Heart left ventricle (tissue), 16 donors: ENCODE measurements at places on chromosomes 11 and 22.

GRCh38 chr11:10743354-10744000 is 7.6 kb upstream of the CTR9 start:
- H3K27me3 ChIP-seq = no peaks in the 10 kb centered on the region
- no peak overlapping the region for H3K27ac ChIP-seq
- no peaks in the 10 kb centered on the region for H3K36me3 ChIP-seq
- peak; percentile 62 for DNase-seq
- no peak overlapping the region for H3K4me3 ChIP-seq

GRCh38 chr11:84799112-84799511 is 828.0 kb downstream of the DLG2 start:
- H3K4me1 ChIP-seq = no peaks in the 10 kb centered on the region
- no peak overlapping the region for H3K4me3 ChIP-seq
- no peak overlapping the region for H3K27ac ChIP-seq
- DNase-seq = no peak

DNA sequence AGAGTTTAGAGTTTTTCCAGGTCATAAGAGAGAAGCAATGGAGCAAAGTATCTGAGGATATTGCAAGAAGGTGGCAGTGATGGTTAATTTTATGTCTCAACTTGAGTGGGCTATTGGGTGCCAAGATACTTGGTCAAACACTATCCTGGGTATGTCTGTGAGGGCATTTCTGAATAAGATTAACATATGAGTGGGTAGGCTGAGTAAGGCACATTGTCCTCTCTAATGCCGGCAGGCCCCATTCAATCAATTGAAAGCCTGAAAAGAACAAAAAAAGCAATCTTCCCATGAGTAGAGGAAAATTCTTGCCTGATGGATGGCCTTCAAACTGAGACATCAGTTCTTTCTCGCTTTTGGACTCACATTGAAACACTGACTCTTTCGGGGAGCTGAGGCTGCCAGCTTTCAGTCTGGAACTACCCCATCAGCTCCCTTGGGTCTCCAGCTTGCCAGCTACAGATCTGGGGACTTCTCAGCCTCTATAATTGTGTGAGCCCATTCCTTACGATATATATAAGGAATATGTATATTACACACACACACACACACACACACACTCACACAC is 228.8 kb downstream of the BUD13 start:
- H3K4me1 ChIP-seq = no peaks in the 10 kb centered on the region
- DNase-seq = no peak

- no peak for DNase-seq
- no peaks in the 10 kb centered on the region for H3K27me3 ChIP-seq
- no peaks in the 10 kb centered on the region for H3K36me3 ChIP-seq
- H3K27ac ChIP-seq = no peak overlapping the region
- H3K4me1 ChIP-seq = peaks cover 15% of the 10 kb centered on the region
Measured at GRCh38 chr22:17957693-17958092, 66.7 kb downstream of the MICAL3 start.

DNA sequence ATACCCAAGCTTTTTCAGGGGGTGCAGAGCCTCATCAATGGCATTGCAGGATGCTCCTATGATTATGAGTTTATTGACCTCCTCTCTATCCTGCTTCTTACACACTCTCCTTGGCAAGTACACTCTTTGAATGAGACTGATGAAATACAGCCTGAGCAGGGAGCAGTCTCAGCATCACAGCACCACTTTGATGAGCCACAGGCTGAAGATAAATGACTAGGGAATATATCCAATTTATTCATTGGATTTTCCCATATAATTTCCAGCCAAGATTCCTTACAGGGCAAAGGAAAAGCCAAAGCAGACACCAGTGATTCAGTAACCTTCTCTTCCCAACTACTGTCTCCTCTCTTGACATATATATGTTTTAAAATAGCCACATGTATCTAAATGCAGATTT is 79.2 kb downstream of the CASP12 start:
- no peaks in the 10 kb centered on the region for H3K36me3 ChIP-seq
- no peak overlapping the region for H3K27ac ChIP-seq
- no peaks in the 10 kb centered on the region for H3K4me1 ChIP-seq
- no peaks in the 10 kb centered on the region for H3K27me3 ChIP-seq

DNA sequence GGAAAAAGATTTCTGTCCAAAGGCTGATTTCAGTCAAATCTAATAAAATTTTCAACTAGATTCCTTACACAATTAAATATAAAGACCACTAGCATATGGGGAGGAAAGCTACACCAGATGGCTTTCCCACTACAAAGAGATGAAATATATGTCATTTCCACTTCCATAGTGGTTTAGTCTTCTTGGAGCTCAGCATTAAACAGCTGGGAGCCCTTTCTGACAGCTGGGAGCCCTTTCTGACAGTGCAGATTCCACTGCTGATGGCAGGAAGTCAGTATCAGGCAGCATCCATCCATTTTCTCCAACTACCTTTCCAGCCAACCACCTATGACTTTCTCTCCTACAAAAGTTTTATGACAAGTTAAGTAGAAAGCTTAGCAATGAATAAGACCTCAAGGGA is 177.9 kb downstream of the RRAS2 start:
- no peak for DNase-seq
- H3K27ac ChIP-seq = no peak overlapping the region
- no peaks in the 10 kb centered on the region for H3K36me3 ChIP-seq
- H3K4me3 ChIP-seq = no peak overlapping the region
- H3K27me3 ChIP-seq = no peaks in the 10 kb centered on the region
- no peaks in the 10 kb centered on the region for H3K4me1 ChIP-seq

- H3K4me1 ChIP-seq = no peaks in the 10 kb centered on the region
- no peak overlapping the region for H3K27ac ChIP-seq
- no peaks in the 10 kb centered on the region for H3K36me3 ChIP-seq
Measured at GRCh38 chr11:90532125-90532524, 309.3 kb upstream of the CHORDC1 start.

DNA sequence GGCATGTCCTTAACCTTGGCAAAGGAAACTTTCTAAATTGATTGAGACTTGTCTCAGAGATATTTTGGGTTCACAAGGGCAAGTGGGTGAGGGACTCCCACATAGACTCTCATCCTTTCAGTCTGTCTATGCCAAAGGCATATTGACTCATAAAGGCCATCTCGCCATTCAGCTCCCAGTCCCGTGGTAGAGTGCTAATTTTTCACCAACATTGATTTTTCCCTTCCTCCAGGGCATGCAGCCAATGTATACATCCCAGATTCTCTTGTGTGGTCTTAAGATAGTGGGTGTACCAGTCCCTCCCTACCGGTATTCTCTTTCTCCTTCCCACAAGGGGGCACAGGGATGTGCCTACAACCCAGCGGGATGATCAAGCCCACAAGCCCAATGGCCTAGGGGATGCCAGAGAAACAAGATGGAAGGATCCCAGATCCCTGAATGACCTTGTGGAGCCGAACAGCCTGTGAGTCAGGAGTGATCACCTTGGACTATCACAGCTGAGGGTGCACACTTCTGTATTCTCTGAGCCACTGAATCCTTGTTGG is 7.9 kb downstream of the C11orf96 start:
- no peak overlapping the region for H3K4me3 ChIP-seq
- H3K4me1 ChIP-seq = peaks cover 6% of the 10 kb centered on the region
- H3K27ac ChIP-seq = no peak overlapping the region
- H3K27me3 ChIP-seq = no peaks in the 10 kb centered on the region

- H3K4me1 ChIP-seq = no peaks in the 10 kb centered on the region
- no peak for DNase-seq
- peaks cover 11% of the 10 kb centered on the region for H3K27me3 ChIP-seq
- H3K36me3 ChIP-seq = no peaks in the 10 kb centered on the region
- H3K27ac ChIP-seq = no peak overlapping the region
Measured at GRCh38 chr11:111531687-111532364, 8.7 kb upstream of the LAYN start.

- no peaks in the 10 kb centered on the region for H3K27me3 ChIP-seq
- peak overlapping the region; percentile 90 for H3K27ac ChIP-seq
- no peak for DNase-seq
- H3K36me3 ChIP-seq = no peaks in the 10 kb centered on the region
- H3K4me1 ChIP-seq = peaks cover 40% of the 10 kb centered on the region
Measured at GRCh38 chr11:44764583-44764982, 37.8 kb downstream of the TSPAN18 start.

- peak overlapping the region; percentile 92 for H3K4me3 ChIP-seq
- H3K27me3 ChIP-seq = no peaks in the 10 kb centered on the region
- DNase-seq = no peak
- peaks cover 25% of the 10 kb centered on the region for H3K36me3 ChIP-seq
Measured at GRCh38 chr11:123062892-123063825, 1.2 kb upstream of the HSPA8 start.

DNA sequence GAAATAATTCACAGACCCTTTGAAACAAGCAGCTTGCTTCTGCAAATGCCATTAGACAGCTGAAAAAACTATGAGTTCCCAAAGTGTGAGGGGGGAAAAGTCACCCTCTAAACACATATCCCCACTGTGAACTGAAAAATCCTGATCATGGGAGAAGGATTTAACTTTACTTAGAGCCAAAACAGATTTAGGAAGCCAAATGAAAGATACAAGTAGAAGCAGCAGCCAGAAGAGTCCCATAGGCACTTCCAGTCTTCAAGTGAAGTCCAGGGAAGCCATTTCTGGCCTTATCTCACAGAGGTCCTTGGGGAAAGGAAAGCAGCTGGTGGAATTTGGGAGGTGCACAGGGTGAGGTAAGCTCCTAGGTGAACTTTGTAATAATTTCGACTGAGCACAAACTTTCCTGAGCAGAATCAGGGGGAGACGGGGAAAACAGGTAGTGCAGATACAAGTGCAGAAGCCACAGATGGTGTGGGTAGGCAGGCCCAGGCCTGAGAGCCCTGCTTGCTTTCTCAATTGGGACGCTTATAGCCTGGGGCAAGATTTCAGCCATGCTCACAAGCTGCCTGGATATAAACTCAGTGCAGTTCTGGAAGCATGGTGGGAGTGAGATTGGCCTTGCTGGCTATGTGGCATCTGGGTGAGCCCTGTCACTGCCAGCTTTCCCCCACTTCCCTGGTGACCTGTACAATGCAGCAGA is 44.8 kb downstream of the GAS2 start:
- H3K27ac ChIP-seq = no peak overlapping the region
- no peak for DNase-seq

DNA sequence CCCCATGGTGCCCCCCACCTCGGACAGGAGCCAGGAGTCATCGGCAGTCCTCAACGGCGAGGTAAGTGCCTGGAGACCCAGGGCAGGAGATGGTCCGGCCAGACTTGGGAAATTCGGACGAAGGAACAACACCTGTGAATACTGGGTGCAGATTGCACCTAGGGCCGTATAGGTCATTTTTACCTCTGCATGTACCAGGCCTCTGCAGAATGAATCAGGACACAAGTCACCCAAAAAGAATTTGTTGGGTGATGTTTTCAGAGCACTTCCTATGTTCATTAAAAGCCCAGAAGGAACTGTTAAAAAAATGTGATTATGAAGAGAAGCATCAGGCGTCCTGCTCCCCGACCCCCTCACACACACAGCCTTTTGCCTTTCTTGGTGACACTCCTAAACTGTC is 93.9 kb downstream of the C11orf91 start:
- no peak overlapping the region for H3K4me3 ChIP-seq
- no peak for DNase-seq
- no peak overlapping the region for H3K27ac ChIP-seq
- H3K4me1 ChIP-seq = no peaks in the 10 kb centered on the region

- H3K36me3 ChIP-seq = no peaks in the 10 kb centered on the region
- no peak overlapping the region for H3K27ac ChIP-seq
- no peaks in the 10 kb centered on the region for H3K27me3 ChIP-seq
Measured at GRCh38 chr22:32446321-32446720, 17.9 kb downstream of the BPIFC start.

DNA sequence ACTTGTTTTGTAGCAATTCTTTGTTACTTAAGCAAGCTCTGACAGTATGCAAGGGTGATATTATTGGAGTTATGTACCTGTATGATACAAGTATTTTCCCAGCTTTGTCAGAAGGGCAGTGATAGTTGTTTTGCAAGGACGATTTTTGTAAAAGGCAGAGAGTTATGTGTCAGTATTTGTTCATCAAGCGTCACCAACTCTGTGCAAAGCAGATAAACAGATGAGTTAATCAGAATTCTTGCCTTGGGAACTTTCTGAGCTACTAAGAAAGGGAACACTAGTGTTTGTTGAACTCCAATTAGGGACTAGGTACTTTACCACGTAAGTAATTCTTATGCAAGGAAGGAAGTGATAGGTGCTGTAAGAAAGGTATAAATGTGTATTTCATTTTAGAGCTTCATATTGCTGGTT is 1.4 kb downstream of the USP47 start:
- H3K4me3 ChIP-seq = peak overlapping the region; percentile 81
- H3K27me3 ChIP-seq = no peaks in the 10 kb centered on the region
- peaks cover 21% of the 10 kb centered on the region for H3K4me1 ChIP-seq
- no peaks in the 10 kb centered on the region for H3K36me3 ChIP-seq
- DNase-seq = no peak
- H3K27ac ChIP-seq = peak overlapping the region; percentile 96

DNA sequence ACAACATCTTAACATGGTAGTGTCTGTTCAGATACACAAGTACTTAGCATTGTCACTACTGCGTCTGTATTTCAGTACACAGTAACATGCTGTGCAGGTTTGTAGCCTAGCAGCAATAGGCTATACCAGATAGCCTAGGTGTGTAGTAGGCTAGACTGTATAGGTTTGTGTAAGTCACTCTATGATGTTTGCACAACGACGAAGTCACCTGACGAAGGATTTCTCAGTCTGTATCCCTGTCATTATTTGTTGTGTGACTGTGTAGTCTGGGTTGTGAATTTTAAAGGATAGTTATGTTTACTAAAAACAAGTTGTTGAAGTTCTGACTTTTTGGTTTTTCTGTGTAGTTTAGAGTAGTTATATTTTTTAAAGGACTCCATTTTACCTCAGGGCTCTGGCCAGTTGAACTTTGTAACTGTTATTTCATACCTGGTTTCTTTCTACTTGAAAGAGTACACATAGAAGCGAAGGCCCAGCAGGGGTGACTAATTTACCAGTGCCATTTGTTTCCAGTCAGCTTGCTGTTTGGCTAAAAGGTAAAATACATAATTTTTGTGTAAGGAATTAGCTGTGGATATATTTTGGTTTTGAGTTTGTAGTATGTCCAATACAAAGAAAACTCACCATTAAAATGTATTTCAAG is 72.3 kb downstream of the PPP6R3 start:
- H3K27me3 ChIP-seq = no peaks in the 10 kb centered on the region
- H3K27ac ChIP-seq = no peak overlapping the region
- peaks cover 61% of the 10 kb centered on the region for H3K4me1 ChIP-seq
- no peaks in the 10 kb centered on the region for H3K36me3 ChIP-seq

- no peak for DNase-seq
- no peaks in the 10 kb centered on the region for H3K36me3 ChIP-seq
Measured at GRCh38 chr11:32391956-32392553, 43.3 kb downstream of the WT1 start.

DNA sequence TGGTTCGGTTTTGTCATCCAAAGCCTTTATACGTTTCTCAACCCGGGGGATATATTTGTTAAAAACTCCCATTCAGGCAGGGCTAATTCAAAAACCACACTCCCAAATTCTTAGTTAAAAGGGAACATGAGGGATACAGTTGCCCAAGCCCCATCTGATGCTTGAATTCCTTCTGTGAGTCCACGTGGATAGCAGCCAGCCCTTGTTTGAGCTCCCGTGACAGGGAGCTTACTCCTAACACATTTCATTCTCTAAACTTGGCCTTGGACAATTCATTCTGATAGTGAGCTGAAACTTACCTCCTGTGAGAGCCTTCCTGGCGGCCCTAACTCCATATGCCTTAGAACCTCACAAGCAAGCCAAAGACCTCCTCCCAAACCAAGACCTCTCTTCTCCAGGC is 357.5 kb downstream of the TENM4 start:
- H3K27me3 ChIP-seq = no peaks in the 10 kb centered on the region
- H3K4me3 ChIP-seq = no peak overlapping the region
- DNase-seq = no peak
- no peaks in the 10 kb centered on the region for H3K4me1 ChIP-seq
